Activated CD4-positive, alpha-beta memory T cell treated with anti-CD3 and anti-CD28 coated beads, Interleukin-2, amount 10 ng/mL, durations not matched to agents 7 days and 5 days (primary cell): ENCODE measurements at places on chromosomes 7 and 10. TPM values are rescaled to one million over a fixed set of nuclear protein-coding genes. Genes with fewer than 3 reads are reported as not detected.
A peak's percentile ranks its signal among the peaks of the same experiment; 100 is the strongest.

The BLNK gene
- not detected for total RNA-seq

The FGFR2 gene
- total RNA-seq = 0.10 TPM

The SLC26A5 gene
- total RNA-seq = not detected

The SFRP4 gene
- not detected for total RNA-seq

The PLEKHS1 gene
- total RNA-seq = not detected

The EPHB4 gene
- 0.60 TPM for total RNA-seq

The NPFFR1 gene
- total RNA-seq = not detected

The SCRN1 gene
- total RNA-seq = 2.5 TPM

The LRRC17 gene
- total RNA-seq = not detected

The CRHR2 gene
- not detected for total RNA-seq

The ADAP1 gene
- total RNA-seq = 13.0 TPM

DNA sequence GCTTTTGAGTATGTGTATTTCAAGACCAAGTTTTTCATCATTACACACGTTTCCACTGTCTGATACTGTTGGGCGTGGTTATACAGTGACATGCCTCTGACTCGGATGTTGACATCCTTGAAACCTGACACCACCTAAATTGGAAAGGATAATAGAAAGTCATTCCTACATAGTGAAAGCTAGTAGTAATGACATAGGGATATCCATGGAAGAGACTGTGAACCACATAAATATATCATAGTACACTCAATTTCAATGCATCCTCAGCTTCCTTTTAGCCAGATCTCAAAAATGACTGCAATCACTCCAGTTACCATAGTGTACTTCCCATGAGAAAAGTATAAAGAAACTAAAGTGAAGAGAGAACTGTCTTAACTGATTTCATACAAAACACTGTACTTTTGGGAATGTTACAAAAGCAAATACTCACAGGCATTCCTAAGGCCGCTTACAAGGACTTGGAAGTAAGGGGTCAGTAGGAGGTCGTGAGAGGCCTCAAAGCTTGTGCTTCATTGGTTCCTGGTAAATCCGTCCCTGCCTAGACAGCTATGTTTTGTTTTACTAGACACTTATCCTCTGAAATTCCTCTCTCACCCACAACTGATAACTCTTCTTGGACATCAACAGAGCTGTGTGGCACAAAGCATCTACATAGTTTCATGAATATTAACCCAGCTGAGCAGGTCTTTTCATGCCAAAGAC is 71.8 kb upstream of the VWDE start:
- DNase-seq = no peak

- no peak for DNase-seq
Measured at GRCh38 chr7:151174246-151175046, 7.0 kb upstream of the GBX1 start.

GRCh38 chr7:30912021-30912730 is 523 bp downstream of the AQP1 start:
- no peak for DNase-seq

GRCh38 chr7:29239638-29240037 is 45.1 kb downstream of the CHN2 start:
- peak; percentile 29 for DNase-seq

- no peak for DNase-seq
Measured at GRCh38 chr7:92992932-92993331, 124.8 kb downstream of the SAMD9 start.

- DNase-seq = no peak
Measured at GRCh38 chr10:61081301-61081700, 137.3 kb upstream of the RHOBTB1 start.

DNA sequence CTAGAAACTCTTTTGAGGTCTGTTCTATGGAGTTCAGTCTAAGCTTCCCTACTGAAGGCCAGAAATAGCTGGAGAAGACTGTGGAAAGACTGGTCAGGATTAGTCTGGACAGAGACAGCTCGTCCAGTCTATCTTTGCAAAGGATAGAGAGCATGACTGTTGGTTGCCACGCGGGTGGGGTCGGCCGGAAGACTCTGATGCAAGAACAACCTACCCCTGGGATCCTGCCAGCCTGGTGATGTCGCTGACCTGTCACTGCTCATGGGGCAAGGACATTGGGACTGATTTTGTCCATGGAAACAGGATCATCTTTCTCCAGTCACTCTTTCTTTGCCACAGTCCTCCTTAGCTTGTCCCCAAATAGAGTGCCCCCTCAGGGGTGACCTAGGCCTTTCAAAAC is 337.6 kb upstream of the NPSR1 start:
- no peak for DNase-seq

GRCh38 chr7:121401896-121402295 is 5.8 kb upstream of the FAM3C start:
- DNase-seq = no peak

DNA sequence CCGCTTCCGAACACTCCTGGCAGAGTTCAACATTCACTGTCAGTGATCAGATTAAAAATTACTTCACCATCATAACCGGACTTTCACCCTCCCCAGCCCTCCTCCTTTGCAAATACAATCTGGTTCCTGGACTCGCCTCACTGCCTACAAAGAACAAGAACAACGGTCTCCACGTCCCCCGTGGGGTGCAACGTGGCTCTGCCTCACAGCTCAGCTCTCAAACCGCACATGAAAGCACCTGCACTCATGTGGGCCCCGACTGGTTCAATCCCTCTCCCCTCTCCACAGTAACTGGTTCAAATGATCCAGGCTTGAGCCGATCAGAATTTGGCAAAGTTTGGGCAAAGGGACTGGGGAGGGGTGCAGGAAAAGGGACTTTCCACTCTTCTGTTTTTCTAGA is 21.0 kb downstream of the ASB13 start:
- no peak for DNase-seq

DNA sequence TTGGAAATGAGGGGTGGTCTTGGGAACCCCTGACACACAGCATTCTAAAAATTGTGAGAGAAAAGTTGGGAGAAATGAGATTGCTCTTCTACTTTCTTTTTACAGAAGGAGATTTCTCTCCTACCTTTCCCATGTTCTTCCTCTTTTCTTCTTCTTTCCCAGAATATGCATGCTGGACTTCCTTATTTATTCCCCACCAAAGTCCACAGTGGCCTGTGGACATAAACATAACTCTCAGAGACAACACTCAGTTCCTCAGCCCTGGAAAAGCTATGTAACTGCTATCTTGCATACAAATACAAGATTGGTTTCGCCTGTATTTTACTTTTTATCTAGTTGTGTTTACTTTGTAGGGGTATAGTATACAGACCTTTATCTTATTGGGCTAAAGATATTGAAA is 54.6 kb upstream of the C1GALT1 start:
- no peak for DNase-seq

DNA sequence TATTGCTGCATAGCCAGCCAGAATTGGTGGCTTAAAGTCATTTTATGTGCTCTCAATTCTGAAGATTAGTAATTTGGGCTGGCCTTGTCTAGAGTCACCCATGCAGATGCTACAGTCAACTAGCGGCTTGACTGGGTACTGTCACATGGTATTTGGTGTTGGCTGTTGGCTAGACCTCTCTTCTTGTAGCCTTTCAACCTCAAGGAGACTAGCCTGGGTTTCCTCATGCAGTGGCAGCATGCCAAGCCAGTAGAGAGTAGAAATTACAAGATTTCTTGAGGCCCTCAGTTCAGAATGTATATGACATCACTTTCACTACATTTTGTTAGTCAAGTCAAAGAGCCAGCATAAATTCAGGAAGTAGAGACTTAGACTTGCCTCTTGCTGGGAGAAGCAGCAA is 3.7 kb upstream of the ZNF800 start:
- no peak for DNase-seq

- DNase-seq = no peak
Measured at GRCh38 chr7:138512885-138513284, 52.8 kb downstream of the TRIM24 start.

DNA sequence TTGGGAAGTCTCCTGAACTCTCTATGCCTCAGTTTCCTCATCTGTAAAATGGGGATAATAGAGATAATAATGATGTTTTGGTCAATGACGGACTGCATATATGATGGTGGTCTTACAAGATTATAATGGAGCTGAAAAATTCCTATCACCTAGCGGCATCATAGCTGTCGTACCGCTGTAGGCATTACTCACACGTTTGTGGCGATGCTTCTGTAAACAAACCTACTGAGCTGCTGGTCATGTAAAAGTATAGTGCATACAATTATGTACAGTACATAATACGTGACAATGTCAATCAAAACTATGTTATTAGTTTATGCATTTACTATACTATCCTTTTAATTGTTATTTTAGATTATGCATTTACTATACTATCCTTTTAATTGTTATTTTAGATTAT is 339.1 kb upstream of the NPVF start:
- DNase-seq = no peak

DNA sequence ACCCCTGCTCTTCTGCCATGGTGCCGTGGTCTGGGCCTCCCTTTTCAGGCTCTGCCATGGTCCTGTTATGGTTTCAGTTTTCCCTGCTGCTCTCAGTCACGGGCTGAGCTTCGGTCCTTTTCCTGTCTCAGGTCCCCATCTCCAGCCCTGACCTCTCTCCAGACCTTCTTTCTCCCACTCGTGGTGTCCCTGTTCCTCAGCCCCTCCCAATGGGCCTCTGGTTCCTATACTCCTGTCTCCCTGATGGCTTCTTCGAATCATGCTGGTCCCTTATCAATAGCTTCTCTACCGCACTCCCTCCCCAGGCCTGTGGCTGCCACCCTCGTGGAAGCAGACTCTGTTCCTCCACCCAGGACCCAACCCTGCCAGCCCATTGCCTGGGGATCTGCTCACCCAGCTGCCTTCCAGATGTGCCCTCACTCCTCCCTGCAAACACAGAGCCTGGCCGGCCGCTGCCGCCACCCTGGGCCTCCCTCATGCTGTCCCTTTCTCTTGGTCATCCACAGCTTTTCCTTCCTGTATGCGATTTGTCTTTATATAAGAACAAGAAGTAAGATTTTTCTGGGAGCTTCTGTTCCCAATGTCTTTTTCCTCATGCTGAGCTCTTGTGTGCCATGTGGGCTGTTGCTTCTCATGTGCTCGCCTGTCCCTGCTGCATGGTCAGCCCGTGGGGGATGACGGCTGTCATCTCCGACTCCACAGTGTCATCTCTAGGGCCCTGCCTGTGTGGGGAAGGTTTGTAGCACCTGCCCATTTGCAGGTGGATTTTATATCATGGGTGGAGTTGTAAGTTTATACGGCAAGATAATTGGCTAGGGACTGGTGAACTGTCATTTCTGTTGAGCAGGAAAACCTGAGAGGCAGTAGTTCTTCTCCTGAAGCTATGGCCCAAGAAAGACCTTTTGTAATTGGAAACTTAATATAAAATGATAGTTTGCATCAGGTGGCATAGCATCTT is 126.7 kb downstream of the NT5C2 start:
- no peak for DNase-seq

- DNase-seq = no peak
Measured at GRCh38 chr7:85447004-85447403, 260.1 kb upstream of the SEMA3D start.

DNA sequence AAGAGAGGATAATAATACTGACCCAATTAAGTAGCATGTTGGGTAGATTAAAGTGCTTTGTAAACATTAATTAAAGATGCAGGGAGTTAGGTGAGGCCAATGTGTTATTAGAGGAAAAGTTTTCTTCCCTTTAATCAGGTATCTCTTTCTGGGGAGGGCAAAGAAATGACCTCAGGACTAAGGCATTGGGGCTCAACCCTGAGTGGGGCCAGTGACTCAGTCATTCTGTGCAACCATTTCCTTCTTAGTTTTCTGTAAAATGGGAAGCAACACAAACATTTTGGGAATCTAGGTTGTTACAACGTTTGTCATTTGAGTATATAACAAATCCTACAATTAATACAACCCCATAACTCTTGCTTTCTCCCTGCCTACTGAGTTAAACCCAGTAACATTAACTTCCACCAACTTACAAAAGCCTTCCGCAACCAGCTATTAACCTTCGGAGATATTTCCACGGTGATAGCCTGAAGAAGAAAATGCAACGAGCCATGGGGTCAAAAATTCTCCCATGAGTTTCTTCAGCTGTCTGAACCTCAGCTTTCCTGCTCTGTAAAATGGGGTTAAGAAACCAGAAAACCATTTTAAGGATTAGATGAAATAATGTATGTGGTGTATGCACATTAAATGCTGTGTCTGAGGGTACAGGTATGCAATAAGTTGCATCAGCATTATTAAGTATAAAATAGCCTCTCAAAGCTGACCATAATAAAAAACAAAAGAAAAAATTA is 965 bp upstream of the PROSER2 start:
- no peak for DNase-seq

DNA sequence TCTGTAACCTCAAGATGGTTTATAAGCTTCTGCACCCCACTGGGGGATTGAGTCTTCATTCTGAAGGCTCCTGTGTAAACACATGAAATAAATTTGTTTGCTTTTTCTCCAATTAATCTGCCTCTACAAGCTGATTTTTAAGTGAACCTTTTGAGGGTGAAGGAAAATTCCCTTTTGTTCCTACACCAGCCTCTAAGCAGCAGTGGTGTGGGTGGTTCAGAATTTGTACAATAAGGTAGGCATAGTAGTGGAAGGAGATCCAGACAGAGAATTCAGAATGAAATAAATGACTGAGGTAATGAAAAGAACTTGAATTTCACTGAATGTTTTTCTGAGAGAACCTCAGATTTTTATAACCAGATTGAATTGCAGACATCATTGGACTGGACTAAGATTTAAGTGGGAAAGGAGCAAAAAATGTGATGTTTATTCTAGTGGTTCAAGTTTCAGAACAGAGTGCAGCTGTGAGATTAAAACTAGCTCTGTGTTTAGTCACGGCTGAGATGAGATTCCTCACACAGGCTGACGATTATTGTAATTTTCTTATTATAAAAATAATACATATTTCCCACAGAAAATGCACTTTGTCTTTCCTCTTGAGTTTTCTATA is 1162.2 kb downstream of the TYW1 start:
- no peak for DNase-seq

DNA sequence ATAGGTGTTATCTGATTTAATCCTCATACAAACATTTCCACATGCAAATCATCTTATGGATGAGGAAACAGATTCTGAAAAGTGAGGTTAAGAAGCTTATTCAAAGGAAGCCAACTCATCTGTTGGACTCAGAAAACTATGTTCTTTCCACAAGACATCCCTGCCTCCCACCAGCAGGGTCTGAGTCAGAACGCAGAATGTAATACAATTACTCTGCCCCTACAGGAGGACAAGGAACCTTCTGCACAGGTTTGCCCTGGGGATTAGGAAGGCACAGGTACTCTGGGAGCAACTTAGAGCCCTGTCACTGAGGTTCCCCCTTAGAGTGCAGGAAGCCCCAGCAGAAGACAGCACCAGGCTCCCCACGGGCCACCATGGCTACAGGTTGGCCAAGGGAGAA is 255.7 kb downstream of the TNS3 start:
- no peak for DNase-seq

- no peak for DNase-seq
Measured at GRCh38 chr10:47405857-47406547, 21.9 kb upstream of the ZNF488 start.

- DNase-seq = no peak
Measured at GRCh38 chr10:89426230-89426868, 12.0 kb downstream of the IFIT5 start.

- DNase-seq = peak; percentile 37
Measured at GRCh38 chr7:150876817-150877526, 24.7 kb downstream of the AOC1 start.

DNA sequence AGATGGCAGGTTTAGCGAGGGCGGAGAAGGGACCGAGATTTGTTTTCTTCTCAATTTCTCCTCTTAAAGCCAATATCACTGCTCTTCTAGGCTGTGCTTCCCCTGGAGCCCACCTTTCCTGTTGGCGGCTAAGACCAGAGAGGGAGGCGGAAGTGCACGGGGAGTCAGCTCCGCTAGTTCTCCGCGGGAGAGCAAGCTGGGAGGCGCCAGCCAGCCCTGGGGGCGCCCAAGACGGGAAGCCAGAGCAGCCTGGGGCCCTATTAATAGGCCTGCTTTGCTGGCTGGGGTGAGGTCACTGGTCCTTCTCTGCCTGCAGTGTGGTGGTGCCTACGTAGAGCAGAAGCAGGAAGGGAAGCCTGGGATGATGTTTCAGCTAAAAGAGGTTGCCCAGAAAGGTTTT is 61.6 kb downstream of the LSM5 start:
- no peak for DNase-seq
